ENCODE measurements at places on chromosomes 5 and 9. TPM values are rescaled to one million over a fixed set of nuclear protein-coding genes. Genes with fewer than 3 reads are reported as not detected.

- no peak for DNase-seq
Measured at GRCh38 chr5:149747833-149748366, 17.8 kb downstream of the PPARGC1B start.

- DNase-seq = no peak
Measured at GRCh38 chr5:135433681-135434426, 13.3 kb downstream of the DCANP1 start.

GRCh38 chr5:127849408-127849807 lies 146.2 kb downstream of the CCDC192 start:
- DNase-seq = no peak

DNA sequence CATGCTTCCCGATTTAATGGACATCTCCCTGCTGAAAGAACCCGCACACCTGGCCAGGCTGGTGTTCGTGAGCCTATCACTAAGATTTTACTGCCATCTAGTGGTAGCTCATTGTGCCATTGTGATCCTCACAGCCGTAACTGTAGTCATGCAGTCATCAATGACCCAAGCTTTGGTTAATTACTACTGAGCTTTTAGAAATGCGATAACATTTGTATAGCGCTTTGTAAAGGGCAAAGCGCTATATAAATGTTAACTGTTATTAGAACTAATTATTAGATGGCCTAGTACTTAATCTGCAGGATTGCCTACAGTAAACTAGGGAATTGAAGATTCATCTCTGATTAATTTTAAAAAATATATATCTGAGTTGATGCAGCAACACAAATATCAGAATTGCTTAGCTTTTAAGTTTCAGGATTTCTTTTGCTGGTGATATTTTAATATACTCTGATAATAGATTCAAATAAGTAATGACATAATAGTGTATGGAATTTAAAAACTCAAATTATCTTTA lies 90.2 kb downstream of the HACD4 start:
- peak; percentile 57 for DNase-seq

GRCh38 chr9:89655990-89656657 lies 51.3 kb downstream of the GADD45G start:
- no peak for DNase-seq

- no peak for DNase-seq
Measured at GRCh38 chr5:41831155-41831554, 39.1 kb downstream of the OXCT1 start.

Gene SPINK13
- total RNA-seq = not detected

DNA sequence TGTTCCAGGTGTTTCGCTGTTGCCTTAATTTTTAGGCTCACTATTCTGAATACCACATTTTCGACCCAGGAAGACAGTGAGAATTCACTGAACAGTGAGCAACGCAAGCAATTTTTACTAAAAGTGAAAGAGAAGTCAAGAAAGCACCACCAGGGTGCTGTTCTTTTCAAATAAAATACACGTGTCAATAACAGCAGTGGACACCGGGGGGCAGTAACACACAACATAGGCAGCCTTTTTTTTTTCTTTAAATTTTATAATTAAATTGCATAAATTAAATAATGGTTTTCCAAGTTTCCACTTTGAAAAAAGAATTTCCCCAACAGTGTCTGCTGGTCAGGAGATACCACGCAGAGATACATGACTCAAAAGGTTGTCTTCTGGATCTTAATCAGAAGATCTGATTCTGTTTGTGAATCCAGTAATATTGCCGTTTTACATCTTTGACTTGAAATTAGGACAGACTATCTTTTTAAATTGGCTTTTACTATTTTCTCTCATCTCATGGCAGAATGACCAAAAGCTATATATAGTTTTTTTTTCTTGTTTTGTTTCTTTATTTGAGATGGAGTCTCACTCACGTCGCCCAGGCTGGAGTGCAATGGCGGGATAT lies 47.1 kb upstream of the SH3GL2 start:
- DNase-seq = peak; percentile 50

GRCh38 chr5:139733698-139734538 lies 61.7 kb upstream of the PSD2 start:
- peak; percentile 55 for DNase-seq

- DNase-seq = no peak
Measured at GRCh38 chr5:93649234-93649900, 66.3 kb downstream of the NR2F1 start.

Gene WDR41
- total RNA-seq = 24.1 TPM

- DNase-seq = no peak
Measured at GRCh38 chr5:65779643-65780042, 57.6 kb downstream of the NLN start.

Gene ST8SIA4
- total RNA-seq = 6.2 TPM

Gene PAM
- 124 TPM for total RNA-seq

- no peak for DNase-seq
Measured at GRCh38 chr9:80218328-80218727, 646.6 kb downstream of the TLE4 start.

- DNase-seq = no peak
Measured at GRCh38 chr9:104025104-104025503, 69.0 kb upstream of the SMC2 start.

Gene ABO
- total RNA-seq = 77.7 TPM

DNA sequence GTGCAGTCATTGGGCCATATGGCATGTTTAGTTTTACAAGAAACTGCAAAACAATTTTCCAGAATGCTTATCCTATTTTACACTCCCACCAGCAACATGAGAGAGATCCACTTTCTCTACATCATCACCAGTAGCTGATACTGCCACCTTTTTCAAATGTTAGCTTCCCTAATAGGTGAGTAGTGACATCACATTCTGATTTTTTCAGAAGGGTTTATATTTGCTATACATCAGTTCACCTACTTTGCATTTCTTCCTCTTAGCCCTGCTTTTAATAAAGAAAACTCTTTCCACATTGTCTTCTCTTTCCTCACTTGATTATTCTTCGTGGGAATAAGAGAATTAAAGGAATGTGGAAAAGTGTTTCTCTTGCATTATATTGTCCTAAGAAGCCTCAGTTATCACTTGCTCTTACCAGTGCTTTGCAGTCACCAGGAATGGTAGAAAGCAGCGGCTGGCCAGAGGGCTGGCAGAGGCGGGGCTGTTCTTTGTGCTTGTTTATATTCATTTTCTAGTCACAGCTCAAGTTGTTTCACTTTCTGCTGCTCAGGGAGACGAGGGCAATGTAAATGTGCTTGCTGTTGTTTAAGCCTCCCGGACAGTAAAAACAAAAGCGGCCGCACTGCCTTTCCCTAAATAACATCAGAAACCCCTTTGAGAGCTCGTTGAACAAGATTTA lies 164.8 kb downstream of the HSD17B3 start:
- DNase-seq = peak; percentile 66

DNA sequence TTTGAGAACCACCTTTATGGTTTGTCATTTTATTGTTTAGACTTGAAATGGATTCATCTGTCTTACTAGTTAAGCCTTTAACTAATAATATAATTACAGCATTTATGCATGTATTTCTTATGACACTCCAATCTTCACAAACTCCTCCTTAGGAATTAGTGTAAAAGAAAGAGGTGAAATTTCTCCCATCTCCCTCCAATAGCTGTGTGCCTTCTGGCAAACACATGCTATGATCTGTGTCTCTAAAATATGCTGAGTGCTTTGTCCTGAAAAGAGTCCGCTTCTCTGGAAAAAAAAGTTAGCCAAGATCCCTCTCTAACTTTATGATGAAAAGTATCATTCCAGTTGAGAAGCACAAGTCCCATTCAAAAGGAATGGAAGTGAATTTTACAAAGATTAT lies 13.9 kb upstream of the TENT4A start:
- DNase-seq = no peak

- DNase-seq = peak; percentile 65
Measured at GRCh38 chr5:124741711-124742496, 4.5 kb downstream of the ZNF608 start.

Gene PCDHB6
- 0.15 TPM for total RNA-seq

GRCh38 chr5:147055089-147055826 lies 176.7 kb upstream of the PPP2R2B start:
- no peak for DNase-seq

Gene LMBRD2
- total RNA-seq = 12.7 TPM

DNA sequence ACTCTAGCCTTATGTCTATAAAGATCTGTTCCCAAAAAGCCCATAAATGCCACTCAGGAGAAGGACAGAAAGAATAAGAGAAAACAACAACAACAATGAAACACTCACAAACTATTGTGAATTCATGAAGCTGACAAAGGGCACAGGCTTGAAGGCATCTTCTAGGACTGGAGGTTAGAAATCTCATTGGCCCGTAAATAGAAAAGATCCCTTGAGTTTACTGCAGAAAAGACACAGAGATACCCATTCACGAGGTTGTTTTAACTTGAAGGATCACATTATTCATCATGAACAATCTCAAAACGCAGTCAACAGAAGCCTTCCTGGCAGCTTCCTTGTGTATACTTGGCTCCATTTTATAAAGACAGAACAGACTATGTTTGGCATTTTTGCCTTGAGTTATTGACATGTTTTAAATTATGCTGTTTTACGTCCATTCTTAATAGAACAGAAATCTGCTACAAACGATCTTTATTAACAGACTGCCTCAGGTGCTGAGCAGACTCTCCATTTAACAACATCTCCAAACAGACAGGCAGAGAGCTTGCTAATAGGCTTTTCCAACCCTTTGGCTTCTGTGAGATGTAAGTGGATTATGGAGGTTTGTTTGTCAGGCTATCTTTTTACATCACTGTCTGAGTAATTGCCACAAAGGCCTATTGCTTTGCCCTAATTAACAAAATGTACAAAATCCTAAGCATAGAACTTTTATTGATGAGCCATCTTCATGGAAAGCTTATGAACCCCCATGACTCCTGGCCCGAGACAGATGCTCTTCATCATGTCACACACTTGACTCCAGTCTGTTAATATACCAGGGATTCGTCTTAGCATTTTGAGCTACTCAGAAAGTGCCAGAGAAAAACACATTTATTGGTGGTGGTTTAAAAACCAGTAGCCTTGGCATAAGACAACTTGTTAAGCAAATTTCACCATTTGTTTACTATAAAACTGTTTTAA lies 735.3 kb upstream of the ZNF608 start:
- DNase-seq = no peak
